ENCODE measurements at places on chromosomes 7 and 10.

DNA sequence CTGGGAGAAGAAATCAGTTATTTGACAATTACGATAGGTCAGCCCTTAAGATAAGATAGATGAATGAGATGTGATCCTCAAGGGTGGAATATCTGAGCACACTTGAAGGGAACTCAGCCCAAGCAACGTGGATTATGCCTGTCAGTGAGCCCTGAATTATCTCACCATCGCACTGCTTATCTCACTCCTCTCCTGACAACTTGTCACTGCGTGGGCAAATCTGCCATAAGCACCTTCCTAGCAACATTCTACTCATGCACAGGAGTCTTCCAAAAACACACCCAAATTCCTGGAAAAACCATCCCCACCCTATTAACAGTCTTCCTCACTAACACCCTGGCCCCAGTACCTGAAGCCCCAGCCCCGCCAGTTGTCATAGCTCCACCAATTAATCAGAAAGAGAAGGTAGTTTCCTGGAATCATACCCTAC, 46.5 kb upstream of the IL6 start:
- no peak for DNase-seq

DNA sequence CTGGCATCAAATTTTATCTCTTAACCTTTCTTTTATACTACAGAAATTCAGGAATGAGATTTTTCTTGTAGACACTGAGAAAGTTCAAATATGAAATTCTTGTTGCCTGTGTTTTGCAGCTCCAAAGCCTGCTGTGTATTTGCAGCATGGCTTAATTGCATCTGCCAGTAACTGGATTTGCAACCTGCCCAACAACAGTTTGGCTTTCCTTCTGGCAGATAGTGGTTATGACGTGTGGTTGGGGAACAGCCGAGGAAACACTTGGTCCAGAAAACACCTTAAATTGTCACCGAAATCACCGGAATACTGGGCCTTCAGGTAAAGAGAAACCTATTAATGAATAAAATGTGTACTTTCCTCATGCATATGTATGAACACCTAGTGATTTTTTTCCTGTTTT, 24.8 kb downstream of the LIPK start:
- DNase-seq = no peak

DNA sequence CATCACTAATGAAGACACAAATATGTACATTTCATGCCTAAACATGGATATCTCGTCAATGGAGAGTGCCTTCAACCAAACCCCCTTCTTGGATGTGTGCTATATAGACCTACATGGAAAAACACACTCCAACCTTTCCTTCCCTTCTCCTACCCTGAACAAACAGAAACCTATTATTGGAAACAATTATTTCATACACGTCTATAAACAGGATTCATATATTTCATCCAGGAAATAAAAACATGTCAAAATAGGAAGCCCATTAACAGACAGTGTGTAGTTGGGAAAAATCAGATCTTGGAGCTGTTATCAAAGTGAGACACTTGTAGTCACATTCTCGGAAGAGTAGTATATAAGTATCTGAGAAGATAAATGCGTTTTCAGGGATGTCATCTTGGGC, 81.1 kb downstream of the NRP1 start:
- DNase-seq = no peak

GRCh38 chr10:45071043-45071813, 70.5 kb downstream of the ZNF22 start:
- DNase-seq = peak; percentile 72

GRCh38 chr10:74177140-74177677, 26.2 kb downstream of the ADK start:
- peak; percentile 73 for DNase-seq

DNA sequence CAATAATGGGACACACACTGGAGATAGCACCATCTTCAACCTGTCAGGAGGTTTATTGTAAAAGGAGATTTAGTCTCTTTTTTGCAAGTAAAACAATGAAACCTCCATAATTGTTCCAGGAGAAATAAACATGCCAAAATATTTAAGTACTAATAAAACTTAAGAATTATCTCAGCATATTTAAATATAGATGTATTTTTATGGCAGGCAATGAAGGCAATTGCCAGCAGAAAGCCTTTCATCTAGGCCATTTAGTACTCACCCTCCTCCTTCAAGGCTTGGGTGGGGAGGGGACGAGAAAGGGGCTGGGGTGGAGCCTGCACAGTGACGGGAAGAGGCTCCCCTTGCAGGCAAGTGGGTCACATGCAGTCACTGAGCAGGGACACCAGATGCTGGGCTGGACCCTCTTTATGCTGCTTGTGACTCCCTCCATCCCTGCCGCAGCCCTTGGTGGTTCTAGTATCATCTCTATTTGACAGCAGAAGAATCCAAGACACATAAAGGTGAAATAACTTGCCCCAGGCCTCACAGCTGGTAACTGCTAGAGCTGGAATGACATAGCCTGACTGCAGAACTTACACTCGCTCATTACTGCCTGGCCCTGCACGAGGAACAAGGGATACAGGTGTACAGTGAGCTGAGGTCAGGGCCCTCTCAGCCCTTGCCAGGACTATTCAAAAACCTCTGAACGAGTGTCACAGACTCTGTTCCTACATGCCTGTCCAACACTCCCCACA, 449.5 kb upstream of the ZMIZ1 start:
- peak; percentile 69 for DNase-seq

DNA sequence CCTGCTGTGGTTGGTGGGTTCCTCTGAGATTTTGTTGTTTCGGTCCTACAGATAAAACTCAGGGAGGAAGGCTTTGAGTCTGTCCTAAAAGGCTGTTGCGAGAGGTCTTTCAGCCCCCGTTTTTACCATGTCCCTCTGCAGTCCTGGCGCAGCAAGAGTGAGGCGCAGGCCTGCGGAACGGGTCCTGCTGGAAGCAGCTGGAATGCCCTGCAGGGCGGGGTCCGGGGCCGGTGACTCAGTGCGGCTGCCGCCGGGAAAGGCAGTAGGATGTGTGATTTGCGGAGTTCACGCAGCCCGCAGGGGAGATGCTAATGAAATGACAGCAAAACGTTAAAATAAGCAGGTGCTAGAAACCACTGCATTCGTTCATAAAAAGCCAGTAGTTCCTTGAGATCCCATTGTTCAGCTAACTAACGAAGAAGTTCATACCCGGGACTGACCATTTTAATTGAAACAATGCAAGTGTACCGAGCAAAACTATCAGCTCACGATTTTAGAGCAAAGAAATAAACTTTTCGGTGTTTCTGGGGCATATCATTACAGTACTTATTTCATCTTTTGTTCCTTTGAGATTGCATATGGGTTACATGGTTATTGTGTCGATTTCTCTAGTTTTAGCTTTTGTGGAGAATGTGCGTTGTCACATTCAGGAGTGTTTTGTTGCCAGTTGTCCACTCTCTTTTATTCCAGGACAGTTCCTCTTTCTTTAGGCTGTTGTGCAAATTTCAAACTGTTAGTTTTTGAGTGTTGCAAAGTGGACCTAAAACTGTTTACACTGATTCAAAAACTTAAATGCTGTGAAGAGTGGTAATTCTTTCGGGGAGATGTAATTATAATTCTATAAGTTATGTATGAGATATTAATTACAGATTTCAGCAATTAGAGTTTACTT, 783 bp downstream of the ANLN start:
- DNase-seq = peak; percentile 97

- DNase-seq = no peak
These were observed 103.8 kb downstream of the ATE1 start for GRCh38 chr10:121823993-121824463.

DNA sequence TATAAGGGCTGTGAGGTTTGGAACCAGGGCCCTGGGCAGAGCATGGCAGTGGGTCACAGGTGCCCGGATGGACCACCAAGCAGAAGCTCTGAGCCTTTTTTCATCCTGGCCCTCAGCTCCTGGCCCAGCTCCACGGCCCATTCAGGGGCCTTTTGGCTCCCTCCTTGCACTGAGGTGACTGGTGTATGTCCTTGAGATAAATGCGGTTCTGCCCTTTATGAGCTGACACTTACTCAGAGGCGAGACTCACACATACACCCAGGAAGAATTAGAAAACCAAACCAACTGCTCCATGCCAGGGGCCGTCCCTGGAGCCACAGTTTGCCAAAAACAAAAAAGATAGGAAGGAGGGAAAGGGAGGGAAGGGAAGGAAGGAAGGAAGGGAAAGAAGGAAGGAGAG, 49.7 kb downstream of the CUZD1 start:
- DNase-seq = no peak

- no peak for DNase-seq
These were observed 596.3 kb downstream of the PTPRN2 start for GRCh38 chr7:157991351-157991750.

DNA sequence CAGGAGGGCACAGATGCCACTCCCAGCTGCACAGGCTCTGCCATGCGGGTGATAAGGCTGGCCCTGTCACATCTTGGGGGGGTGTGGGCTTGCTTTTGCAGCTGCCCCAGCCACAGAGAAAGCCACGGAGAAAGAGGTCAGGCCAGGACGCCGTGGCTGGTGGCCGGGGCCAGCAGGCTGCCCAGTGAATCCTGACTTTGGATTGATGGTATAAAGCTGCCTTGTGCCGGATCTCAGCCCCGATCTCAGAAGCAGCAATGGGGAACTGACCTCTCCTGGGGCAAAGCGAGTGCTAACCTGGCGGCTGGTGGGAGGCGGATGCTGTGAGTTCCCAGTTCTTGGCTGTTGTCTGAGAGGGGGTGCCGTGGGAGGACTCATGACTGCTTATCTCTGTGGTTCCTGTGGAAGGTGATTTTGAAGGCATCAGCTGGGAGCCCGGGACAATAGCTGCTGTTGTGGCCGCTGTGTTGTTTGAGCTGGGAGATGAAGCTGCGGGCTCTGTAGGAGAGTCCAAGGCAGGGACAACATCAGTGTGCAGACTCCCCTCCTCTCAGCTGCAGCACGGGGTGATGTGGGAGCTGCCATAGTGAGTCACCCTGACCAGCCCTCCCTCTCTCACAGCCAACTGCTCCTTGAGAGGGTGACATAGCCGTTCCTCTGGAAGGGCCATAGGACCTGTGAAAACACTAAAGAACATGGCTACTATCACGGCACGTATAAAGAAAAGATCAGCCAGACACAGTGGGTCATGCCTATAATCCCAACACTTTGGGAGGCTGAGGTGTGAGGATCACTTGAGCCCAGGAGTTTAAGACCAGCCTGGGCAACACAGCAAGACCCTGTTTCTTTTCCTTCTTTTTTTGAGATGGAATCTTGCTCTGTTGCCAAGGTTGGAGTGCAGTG, 17.0 kb downstream of the IL15RA start:
- peak; percentile 54 for DNase-seq

GRCh38 chr10:70604106-70604505, 1.6 kb upstream of the PRF1 start:
- no peak for DNase-seq

DNA sequence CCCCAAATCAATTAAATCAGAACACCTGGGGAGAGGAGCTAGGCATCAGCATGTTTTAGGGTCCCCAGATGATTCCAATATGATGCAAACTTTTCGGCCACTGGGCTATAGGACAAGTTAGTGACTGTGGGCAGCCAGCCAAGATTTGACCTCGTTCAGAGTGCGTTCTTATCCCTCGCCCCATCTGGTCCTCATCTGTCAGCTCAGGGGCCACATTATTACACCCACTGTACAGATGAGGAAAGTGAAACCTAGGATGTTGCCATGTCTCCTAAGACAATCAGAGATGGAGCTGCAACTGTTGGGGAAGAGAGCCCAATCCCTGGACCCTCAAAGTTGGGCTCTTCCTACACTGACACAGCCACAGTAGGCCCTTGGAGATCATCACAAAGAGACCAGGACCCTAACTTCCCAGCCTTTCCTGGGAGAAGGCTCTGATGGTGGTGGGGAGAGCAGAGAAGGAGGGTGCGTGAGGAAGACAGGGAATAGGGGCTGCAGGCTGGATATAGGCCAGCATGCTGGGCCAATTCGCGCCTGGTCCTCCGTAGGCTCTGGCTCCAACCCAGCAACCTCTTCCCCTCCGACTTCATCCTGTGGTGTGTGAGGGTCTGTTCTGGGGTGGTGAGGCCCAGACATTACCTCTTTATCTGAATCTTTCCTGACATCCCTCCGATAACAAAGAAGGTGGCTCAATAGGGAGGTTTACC, 109.4 kb upstream of the ZMIZ1 start:
- no peak for DNase-seq

DNA sequence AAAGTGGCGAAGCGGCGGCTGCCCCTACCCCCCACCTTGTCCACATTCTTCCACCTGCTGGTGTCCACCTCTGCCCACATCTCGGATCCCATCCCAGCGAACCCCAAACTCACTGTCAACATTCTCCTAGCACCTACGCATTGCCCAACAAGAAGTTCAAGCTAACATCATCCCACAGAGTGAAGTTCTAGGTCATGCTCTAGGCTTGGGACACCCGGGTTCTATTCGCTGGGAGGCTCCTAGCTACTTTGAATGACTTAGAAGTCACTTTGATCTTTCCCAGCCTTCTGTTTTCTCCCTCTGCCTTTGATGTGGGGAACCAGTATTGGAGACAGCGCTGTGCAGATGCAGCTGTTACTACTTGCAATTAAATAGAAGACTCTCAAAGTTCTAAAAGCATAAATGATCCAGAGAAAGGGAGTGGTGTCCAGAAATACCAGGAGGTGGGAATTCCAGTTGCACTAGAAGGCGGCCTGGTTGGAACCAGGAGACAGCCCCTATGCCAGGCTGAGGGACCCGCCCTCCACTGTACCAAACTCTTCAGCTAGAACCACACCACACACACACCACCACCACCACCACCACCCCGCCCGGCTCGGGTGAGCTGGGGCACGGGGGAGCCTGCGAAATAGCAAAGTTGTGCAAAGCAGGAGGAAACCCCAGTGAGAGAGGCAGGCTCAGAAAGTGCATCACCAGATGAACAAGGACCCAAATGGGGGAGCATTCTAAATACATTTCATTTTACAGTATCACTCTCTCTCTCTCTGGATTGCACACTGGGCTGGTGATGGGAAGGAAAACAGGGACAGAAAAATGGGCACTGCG, 5.5 kb upstream of the VGF start:
- no peak for DNase-seq

GRCh38 chr10:11036424-11037011, 18.8 kb downstream of the CELF2 start:
- DNase-seq = no peak

DNA sequence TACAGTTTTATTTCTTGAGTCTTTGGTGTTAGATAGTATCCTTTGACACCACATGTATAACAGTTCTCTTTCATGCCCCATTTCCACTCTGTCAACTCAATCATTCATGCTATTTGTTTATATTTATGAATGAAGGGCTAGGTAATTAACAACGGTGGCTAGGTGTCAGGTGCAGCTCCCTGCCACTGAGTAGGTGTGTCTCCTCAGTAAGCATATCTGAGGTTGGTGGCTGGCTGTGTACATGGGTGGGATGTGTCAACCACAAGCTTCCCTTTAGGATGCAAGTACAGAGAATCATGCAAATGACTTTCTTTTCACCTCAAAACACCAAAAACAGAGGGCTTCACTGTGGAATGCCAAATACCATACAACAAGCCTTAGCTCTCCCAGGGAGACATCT, 83.4 kb downstream of the ZNF365 start:
- no peak for DNase-seq

Data from islet precursor cell (in vitro differentiated cells).